ENCODE measurements at places on chromosomes 5 and 9.

DNA sequence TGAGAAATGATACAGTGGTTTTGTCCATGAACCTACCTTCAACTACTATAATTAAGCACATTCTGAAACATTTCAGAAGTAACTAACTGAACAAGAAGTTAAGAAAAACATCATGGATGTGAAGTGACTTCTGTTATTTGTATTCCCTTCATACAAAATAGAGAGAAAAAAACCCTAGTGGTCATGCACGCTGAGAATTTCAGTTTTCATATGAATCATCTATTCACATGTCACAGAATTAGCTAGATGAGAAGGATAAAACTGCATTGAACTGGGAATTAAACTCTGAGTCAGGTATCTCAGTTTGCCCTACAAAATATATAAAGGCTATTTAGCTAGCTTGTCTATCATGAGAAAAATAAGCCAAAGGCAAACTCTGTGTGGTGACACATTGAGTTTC, 451.8 kb upstream of the FTMT start:
- no peak for DNase-seq

DNA sequence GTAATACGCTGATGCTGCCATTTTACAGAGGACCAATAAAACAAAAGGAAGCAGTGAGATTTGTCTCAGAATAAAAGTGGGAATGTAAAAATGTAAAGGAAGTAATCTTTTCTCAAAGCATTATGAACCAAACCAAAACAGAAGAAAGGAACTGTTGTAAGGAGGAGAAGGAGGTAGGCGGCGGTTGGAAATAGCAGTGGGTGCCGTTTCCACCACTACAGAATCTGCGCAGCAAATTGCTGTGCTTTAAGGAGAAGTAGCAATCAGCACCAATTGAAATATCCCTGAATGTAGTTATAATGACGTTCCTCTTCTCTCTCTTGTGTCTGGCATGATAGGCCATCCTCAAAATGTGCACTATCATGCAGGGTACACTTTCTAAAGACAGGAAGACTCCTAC, 455.1 kb upstream of the TLE4 start:
- no peak for DNase-seq

DNA sequence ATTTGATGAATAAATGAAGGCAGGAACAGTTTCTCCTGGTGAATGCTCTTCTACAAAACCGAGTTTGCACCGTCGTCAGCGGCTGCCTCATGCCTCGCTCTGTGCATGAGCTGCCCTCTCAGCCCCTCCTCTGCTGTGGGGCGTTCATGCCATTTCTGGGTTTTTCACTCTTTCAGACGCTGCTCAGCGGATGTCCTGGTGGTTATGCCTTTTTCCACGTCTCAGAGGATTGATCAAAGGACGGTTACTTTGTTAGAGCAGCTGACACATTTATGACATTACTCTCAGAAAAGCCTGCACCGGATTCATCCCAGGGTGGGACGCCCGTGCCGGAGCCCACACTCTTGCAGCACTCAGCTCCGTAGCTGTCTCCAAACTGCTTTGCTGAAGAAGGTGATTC, 195.9 kb upstream of the PPP1R26 start:
- DNase-seq = no peak

DNA sequence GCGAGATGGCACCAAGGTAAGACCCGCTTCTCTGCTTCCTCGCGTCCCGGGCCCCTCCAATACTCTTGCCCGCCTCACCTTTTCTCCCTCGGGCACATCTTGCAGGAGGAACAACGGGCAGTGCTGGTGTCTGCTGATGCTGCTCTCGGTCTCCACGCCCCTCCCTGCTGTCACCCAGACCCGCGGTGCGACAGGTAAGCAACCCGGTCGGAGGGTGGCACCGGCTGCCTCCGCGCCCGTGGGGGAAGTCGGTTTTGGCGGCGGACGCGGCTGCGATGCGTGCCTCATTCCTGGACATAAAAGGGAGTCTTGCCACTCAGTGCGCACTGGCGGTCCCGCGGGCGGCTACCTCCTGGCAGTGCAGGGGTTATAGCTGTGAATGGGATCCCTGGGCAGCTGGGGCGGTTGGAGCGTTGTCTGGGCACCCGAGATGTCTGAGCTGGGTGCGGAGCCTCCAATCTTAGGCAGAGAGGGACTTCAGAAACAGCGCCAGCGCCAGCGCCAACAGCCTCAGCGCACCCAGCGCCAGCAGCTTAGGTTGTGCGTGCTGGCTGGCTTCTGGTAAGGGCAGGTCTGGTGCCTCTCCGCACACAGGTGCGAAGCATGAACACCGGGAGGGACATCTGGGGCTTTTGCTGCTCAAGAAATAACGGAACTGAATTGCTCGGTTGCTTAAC, 488 bp downstream of the COL15A1 start:
- DNase-seq = peak; percentile 86

DNA sequence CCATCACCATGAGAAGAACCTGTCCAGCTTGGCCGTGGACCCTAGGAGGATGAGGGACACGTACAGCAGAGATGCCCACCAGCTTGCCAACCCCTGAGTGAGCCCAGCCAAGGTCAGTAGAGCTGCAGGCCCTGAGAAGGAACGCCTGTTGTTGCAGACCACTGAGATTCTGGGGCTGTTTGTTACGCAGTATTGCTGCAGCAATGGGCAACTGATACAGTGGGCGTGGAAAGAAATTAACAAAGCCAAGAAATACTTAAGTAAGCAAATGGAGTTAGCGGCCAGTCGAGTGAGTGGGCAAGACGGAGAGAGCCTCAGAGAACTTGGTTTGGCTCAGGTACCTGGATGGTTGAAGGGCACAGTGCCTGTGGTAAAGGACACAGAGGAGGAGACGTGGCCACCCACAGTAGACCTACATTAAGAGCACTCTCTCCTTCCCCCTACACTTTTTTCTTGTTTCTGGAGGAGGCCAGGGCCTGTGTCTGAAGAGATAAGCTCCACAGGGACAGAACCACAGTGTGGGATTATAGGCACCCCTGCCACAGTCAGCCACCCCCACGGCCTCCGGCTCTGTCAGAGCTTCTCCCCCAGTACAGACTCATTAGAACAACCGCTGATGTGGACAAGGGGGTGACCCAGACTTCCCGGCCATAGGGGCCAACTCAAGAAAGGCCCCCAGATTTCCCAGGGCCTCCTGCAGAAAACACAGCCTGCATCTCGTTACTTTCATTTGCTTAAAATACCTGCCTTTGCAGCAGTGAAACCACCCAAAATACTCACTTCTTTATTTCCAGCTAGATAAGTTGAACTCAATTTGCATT, 40.1 kb upstream of the GRHPR start:
- peak; percentile 70 for DNase-seq

GRCh38 chr9:130703501-130703900, 9.9 kb downstream of the EXOSC2 start:
- no peak for DNase-seq

- no peak for DNase-seq
These were observed 2.2 kb upstream of the DPH7 start for GRCh38 chr9:137580954-137581322.

GRCh38 chr9:14578030-14578429, 115.2 kb downstream of the ZDHHC21 start:
- DNase-seq = no peak

- DNase-seq = no peak
These were observed 36.7 kb downstream of the MTREX start for GRCh38 chr5:55344392-55344992.

DNA sequence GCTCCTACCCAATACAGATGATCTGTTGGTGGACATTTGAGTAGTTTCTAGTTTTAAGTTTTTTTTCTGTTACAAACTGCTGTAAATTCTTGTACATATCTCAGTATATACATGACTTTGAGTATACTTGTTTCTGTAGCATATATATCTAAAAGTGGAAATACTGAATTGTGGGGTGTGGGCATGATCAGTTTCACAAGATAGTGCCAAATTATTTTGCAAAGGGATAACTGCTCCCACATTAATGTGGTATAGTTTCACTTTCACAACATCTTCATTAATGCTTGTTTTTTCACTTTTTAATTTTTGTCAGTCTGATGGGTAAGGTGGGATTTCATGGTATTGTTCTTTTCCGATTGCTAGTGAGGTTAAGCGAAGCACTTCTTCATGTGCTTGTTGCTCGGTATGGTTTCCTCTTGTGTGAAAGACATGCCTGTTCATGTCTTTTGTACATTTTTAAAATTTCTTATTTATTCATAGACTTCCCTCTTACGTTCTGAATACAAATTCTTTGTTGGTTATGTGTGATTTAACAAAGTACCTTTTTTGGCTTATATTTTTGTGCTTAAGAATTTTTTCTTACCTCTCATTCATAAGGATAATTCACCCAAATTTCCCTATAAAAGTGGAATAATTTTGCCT, 103.5 kb downstream of the CDC42SE2 start:
- DNase-seq = no peak

- no peak for DNase-seq
These were observed 82.7 kb downstream of the PARP8 start for GRCh38 chr5:50749181-50749580.

DNA sequence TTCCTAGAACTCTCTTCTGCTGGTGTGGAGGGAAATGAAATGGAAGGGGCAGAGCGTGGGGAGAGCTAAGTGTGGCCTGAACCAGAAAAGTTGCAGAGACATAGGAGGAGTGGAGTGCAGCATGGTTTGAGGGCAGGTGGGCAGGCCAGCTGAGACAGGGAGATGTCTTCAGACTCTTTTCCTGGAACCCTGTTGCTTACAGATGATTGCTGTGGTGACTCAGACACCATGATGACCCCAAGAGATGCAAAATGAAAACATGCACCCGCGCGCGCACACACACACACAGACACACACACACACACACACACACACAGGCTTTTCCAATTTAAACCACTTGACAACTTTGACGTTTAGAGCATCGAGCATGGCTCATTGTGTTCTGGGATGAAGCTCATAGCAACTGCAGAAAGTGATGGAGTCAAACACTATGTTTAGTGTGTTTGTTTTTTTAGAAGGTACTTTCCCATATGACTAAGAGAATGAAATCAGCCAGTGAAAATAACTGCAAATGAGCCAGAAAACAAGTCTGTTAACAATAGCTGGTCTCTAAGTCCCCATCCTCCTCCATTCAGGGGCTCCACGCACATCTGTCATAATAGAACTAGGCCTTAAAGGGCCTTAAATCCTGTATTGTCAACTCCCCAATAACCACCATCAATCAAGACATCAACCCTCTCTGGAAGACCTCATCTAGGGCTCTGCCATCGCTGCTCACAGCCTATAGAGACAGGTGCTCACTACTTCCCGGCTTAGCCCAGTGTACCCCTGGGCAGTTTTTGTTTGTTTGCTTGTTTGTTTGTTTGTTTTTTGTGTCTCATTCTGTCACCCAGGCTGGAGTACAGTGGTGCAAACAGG, 9.6 kb downstream of the TMOD1 start:
- no peak for DNase-seq

GRCh38 chr5:32029261-32029660, 144.9 kb downstream of the GOLPH3 start:
- peak; percentile 68 for DNase-seq

DNA sequence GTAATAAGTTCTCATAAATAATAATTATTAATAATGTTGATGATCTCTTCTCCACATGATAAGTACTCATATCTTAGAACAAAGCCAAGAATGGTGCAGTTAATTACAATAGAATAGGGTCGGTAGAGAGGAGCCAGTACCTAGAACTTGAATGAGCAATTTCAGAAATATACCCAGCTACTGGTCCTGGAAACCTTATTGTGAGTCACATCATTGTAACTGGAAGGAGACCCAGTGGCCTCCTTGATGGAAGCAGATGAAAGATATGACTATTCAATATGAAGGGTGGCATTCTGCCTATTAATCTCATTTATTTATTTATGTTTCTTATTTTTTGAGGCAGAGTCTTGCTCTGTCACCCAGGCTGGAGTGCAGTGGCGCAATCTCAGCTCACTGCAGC, 37.7 kb upstream of the SHOC1 start:
- DNase-seq = no peak

DNA sequence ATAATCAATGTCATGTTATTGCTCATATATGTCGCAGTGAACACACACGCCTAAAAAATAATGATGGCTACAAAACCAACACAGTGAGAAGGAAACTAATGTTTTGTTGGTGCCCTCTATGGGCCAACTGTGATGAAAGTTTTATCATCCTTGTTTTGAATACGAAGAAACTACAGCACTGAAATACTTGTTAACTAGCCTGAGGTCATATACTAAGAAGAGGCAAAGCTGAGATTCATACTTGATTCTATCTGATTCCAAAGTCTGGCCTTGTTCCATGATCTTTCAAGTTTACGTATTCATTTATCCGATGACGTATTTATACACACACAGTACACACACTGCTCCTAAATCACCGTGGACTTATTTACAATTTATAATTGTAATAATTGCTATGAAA, 16.1 kb upstream of the DRD1 start:
- no peak for DNase-seq

- no peak for DNase-seq
These were observed 142.9 kb downstream of the ATPSCKMT start for GRCh38 chr5:10106806-10107205.

GRCh38 chr5:91106842-91107511, 276.1 kb downstream of the ARRDC3 start:
- DNase-seq = no peak

DNA sequence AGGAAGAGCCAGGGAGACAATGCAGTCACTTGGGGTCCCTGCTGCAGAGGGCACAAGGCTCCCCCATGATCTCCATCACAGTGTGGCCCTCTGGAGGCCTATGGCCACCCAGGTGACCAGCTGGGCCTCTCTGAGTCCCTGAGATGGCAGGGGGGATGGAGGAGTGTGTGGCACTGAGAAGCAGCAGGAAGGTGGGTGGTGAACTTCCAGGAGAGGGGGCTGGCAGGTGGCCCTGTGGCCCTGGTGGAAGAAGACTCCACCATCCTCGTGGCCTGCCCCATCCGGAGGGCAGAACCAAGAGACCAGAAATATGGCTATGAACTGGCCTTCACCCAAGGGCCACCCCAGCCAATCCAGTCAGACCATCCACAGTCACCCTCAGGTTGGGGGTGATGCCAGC, 31.7 kb upstream of the AFAP1L1 start:
- DNase-seq = no peak

GRCh38 chr9:734831-735511, 106.5 kb upstream of the DMRT1 start:
- DNase-seq = peak; percentile 72

- no peak for DNase-seq
These were observed 192.1 kb upstream of the DMRT1 start for GRCh38 chr9:649128-650074.

- no peak for DNase-seq
These were observed 165.3 kb downstream of the KDM4C start for GRCh38 chr9:6923086-6923485.

DNA sequence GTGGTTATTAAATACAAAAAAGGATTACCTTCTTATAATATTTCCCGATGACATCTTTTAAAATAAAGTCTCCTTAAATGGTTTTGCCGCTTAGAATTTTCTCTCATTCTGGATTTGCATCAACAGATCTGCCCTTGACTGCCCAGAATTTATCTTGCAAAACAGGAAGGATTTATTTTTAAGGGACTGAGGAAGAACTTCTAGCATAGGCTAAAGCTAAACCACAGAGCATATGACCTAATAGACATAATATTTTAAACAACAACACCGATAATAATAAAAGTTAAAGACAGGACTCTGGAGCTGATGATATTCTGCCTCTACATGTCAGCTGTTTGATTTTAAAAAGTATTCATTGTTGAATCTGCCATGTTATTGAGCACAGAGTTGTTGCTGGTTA, 145.3 kb upstream of the ADCY2 start:
- DNase-seq = no peak

Measured in lower leg skin (tissue), 4 donors.